ENCODE measurements at places on chromosomes 2 and 18.

GRCh38 chr2:113341191-113341869, 62.6 kb upstream of the PAX8 start:
- DNase-seq: no peak

- no peak for DNase-seq
Observed at GRCh38 chr2:241344925-241345651, 11.0 kb upstream of the FARP2 start.

GRCh38 chr2:47346-47725, 1.0 kb upstream of the FAM110C start:
- DNase-seq: no peak

- DNase-seq: no peak
Observed at GRCh38 chr2:199279146-199279545, 178.6 kb downstream of the SATB2 start.

DNA sequence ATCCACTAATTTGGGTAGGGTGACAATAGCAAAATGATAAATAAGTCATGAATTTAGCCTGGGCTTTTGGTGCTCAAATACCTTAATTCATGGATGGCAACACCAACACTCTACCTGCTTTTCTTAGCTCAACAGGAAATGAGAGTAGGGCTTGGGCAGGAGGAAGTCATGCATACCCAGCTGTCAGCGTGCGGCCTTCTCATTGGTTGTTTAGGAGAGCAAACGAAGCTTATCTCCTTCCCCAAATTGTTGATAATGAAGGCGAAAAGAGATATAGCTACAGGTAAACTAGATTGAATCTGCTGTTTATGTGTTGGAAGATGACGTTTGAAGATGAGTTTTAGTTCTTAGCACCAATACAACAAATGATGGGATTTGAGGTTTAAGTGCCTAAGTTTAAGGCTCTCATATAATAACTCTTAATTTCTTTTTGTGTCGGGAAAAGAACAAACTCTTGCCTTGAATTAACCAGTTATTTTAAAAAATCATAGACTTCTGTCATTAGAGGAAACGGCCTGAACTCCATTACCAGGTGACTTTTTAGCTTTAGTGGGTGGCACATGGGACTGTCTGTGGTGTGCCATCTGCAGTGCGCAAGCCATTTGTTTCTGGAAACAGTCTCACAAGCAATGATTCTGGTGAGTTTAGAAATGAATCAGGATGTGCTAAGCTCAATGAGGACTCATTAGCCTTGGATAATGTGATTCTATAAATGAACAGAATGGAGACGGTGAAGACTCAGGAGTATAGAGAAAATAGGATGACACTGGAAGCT, 19.8 kb downstream of the MAP4K4 start:
- DNase-seq: peak; percentile 26

- DNase-seq: no peak
Observed at GRCh38 chr18:47143899-47144485, 6.3 kb downstream of the HDHD2 start.

DNA sequence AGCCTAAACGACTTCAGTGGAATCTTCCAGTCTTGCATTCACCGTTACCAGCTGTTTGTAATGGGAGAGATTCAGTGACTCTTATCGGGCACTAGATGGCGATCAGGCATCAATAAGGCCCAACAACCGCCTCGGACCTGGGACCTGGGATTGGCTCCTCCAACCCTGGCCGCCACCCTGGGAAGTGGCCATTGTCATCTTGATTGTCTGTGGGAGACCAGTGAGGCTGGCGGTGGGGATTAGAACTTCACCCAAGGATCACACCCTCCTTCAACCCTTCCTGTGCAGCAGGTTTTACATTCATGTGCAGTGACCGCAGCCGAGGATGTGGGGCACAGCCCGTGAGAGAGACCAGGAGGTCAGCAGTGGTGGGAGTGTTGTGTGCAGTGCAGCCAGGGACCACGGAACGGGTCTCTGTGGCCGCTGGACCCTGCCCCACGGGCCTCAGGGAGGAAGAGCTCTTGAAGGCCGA, 85.3 kb downstream of the SPP2 start:
- peak; percentile 17 for DNase-seq

DNA sequence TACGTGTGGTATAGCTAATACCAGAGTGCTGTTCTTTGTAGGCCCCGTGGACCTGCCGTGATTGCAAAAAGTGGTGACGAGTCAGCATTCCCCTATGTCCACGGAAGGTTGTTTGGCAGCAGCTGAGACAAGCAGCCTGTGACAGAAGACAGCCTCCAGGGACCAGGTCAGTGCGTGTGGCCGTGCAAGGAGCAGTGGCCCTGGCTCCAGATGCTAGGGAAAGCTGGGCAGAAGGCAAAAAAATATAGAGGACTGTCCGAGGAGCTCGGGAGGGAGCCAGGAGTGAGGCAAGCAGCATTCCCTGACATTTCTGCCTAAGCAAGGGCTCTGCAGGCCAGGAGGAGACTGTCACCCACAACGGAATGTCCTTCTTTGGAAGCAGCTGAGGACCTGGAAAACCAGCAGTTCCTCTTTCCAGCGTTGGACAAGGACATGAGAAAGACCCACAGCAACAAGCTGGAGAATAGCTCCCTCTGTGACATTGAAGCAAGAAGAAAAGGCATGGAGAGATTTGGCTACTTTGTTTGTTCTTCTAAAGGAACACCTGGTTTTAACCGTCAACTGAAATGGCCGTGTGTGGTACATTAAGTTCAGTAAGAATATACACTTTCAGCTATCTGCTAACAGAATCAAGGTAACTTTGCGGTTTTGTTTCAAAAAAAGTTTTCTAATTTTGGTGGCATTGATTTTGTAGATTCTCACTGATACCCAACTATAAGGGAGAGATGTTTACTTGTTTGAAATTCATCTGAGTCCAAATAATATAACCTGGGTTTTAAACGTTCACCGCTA, 58.3 kb downstream of the NPAS2 start:
- DNase-seq: no peak

- DNase-seq: no peak
Observed at GRCh38 chr2:27315122-27315521, 6.9 kb upstream of the UCN start.
